ENCODE measurements at places on chromosomes 1 and 21.

GRCh38 chr1:16888860-16889816 is 6.6 kb upstream of the RNU1-2 start:
- DNase-seq = peak; percentile 64

DNA sequence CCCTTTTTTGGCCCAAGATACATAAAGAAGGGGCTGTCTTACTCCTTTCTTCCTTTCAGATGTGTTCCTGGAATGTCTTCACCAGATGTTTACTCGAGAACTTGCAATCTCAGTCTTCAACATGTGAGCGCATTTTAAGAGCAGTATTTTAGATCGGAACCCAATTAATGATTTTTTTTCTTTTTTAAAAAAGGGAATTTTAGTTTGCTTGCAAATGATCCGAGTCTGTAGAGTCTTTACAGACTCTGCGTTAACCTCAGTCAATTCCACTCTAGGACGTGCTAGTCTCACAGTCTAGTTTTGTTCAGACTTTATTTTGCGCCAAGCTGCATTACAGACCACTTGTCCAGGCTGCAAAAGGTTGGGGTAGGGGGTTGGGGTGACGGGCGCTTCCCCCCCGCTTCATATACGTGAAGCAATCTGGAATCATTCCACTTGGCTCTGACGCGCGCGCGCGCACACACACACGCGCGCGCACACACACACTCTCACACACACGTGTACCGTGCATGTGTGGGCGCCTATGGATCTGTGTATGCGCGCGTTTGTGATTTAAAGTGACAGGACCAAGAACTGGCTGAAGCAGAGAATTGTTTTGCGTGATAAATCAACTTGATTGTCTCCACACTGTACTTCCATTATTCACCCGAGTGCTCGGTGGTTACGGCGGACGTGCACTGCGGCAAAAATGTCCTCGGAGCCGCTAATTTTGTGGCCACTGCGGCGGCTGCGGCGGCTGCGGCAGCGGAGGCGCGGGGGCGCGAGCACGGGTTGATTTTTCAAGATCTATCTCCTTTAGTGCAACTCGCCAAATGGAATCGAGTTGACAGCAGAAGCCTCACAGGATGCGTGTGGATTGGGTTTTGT is 25.6 kb upstream of the NFIA start:
- DNase-seq = peak; percentile 36

DNA sequence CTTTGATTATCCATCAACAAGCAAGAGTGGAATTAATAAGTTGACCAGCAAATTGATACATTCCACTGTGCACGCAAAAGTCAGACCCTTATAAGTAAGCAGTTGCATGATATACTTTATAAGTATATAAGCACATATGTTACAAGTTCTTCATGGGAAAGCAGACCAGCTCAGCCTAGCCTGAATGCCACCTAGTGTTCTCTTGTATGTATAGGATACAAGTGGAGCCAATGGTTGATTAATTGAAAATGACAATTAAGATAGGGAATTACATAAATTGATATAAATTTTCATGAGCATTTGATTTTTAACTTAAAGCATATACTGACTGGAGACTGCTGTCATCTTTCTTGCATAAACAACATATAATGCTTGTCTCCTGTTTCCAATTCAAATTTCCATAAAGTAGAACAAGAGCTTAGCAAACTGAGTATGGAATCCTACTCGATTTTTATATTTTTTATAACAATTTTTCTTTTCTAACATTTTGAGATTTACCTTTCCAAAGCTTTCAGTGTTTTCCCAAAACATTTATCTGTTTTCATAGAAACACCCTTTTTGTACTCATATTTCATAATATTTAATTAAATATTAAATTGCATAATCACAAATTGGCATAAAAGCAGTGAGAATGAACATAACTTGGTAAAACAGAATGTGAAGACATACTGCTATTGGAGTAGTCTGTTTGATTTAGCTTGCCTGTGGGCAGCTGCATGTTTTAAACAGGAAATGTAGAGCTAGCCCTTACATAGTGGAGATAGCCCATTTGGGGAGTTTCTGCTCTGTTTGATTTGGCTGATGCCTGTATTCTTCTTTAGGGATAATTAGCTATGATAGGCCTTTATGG is 62.8 kb downstream of the MAGI3 start:
- no peak for DNase-seq

DNA sequence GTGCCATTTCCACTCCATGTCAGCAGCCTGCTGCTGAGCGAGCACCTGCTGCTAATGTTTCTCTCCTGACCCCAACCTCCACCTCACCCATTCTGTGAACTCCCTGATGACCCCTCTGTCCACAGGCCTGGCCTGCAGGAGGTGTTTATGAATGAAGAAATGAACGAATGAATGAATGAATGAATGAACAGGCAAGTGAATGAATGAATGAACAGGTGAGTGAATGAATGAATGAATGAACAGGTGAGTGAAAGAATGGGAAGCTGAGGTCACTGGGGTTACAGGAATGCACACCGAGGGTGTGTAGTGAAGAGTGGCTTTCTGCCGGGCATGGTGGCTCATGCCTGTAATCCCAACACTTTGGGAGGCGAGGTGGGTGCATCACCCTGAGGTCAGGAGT is 173.4 kb downstream of the IGSF21 start:
- no peak for DNase-seq

GRCh38 chr1:45198185-45198584 is 8.2 kb downstream of the ZSWIM5 start:
- DNase-seq = no peak

All from CD4-positive, alpha-beta T cell treated with Interleukin-1 beta for 1 hour (primary cell).